ENCODE measurements at places on chromosomes 16 and 17.

- DNase-seq, result no peak
Measured at GRCh38 chr16:30018731-30019158, 4.3 kb upstream of the C16orf92 start.

DNA sequence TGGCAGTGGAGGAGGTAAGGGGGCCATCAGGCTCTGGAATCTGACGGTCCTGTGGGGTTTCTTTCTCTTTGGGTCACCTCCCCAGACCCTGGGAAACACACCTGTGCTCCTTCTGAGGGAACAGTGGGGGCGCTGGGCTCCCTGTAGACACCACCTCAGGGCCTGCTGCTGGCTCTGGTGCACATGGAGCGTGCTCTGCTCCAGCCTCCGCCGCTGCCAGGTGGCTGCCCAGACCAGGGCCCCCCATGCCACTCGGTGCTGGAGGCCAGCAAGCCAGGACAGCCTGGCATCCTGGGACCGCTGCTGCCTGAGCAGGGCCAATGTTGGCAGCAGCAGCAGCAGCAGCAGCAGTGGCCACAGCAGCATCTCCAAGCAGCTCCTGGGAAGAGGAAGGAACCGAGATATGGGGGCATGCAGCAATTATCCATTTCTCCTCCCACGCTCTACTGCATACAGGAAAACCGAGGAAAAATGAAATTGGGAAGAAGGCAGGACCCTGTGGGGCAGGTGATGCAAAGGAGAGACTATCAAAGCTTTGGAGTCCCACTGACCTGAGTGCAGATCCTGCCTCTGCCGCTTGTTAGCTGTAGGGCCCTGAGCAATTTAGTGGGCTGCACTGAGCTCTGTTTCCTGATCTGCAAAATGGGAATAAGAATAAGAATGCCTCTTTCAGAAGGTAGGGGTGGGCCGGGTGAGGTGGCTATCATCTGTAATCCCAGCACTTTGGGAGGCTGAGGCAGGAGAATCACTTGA, 902 bp downstream of the GHDC start:
- no peak for DNase-seq

- DNase-seq, result no peak
Measured at GRCh38 chr17:57935833-57936807, 19.1 kb downstream of the CUEDC1 start.

DNA sequence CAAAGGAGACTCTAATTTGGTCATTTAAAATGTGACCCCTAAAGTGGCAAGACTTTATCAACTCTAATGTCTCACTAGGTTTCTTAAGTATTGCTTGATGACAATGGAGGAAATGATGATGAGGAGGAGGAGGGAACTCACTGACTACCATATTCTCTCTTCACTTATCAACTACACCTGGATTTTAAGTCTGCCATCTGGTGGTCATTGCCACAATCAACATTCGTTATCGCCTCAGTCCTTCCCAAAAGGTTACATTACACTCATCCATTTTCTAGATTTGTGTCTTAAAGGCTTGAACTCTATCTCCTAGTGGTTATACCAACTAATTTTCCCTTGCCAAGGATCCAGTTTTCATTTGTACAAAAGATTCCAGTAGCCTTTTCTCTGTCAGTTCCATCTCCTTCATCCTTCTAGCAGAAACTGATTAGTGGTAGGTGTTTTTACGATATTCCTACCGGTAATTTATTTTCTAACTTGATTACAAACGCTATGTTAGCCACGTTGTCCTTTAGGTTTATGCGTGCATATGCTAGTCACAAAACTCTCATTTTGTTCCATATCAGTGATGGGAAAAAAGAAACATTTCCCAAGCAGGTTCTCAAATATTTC, 114.6 kb upstream of the NOG start:
- DNase-seq, result no peak

- DNase-seq, result no peak
Measured at GRCh38 chr17:56231693-56232092, 78.4 kb downstream of the ANKFN1 start.

- no peak for DNase-seq
Measured at GRCh38 chr16:25875956-25876598, 184.3 kb downstream of the HS3ST4 start.

- no peak for DNase-seq
Measured at GRCh38 chr16:56844056-56844455, 21.0 kb upstream of the SLC12A3 start.

DNA sequence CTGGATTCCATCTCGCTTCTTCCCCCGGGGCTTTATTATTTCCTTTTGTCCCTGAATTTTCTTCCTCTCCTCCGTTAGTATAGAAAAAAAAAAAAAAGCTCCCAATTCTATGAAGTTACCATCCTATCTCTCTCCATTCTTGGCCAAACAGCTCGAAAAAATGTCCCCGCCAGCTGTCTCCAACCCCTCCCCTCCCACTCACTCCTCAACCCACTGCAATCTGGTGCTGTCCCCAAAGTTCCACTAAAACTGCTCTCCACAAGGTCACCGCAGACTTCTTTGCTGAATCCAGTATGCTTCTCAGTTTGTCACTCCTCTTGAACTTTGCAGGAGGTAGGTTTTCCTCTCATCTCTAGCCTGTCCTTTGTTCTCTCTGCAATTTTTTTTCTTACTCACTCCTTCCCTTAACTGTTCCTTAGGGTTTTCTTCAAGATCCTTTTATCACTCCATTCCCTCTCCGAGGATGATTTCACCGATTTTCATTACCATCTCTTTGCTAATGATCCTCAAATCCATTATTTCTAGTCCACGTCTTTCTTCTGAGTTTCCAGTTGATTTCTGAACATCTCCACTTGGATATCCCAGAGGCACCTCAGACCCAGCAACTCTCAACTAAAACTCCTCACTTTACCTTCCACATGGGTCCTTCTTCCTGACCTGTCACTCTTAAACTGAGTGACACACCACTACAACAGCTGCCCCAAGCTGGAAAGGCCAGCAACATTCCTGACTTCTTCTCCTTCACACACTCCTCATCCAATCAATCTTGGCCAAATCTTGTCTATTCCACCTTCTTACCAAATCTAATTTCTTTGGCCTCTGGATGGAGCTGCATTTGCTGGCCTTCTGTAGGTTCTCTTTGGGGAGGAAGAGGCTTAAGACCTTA, 1.5 kb upstream of the SUMO2 start:
- no peak for DNase-seq

DNA sequence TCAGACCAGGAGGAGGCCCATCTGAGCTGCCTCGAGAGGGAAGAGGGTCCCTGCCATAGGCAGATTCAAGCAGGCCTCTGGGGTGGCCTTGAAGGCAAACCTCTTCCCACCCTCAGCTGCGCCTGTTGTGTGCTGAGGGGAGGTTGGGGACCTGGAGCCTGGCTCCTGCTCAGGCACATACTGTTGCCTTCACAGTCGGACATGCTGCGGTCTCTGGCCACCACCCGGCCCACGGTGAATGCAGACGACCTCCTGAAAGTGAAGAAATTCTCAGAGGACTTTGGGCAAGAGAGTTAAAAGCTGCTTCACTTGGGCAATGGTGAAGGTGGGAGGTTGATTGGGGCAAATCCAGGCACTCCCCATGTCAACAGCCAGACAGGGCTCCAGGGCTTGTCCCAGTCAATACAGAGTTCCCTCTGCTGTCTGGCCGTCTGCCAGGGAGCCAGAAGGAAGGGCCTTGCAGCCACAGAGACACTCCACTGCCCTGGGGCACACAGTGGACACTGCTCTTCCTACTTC, 6.3 kb downstream of the PDF start:
- DNase-seq, result no peak

- no peak for DNase-seq
Measured at GRCh38 chr16:66220702-66221101, 145.8 kb upstream of the CDH5 start.

DNA sequence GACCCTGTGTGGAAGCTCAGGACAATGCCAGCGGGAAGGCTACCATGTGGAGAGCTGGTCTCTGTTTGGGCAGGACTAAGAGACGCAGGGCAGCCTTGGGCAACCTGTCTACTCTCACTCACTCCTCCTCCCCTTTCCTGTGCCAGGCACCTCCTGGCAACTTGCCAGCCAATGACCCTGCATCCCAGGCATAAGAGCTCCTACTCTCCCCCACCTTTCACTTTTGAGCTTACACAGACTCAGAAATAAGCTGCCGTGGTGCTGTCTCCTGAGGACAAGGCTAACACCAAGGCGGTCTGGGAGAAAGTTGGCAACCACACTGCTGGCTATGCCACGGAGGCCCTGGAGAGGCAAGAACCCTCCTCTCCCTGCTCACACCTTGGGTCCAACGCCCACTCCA, 2.6 kb downstream of the HBM start:
- no peak for DNase-seq

- no peak for DNase-seq
Measured at GRCh38 chr17:78929908-78930775, 5.0 kb upstream of the TIMP2 start.

DNA sequence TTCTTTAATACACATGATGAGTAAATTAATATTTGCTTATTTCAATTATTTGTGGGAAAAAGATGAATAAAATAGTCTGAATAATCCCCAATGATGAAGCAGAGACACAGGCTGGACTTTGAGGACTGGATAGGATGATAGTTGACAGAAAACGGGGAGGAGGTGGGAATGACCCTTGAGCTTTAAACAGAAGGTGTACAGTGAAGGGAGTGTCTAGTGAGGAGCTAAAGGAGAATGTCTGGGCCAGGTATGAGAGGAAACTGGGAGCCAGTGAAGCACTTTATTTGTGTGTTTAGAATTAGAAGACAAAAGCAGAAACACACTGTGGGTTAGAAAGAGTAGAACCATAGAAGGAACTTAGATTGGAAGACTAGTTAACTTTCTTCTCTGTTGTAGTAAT, 230.4 kb upstream of the CA10 start:
- no peak for DNase-seq

DNA sequence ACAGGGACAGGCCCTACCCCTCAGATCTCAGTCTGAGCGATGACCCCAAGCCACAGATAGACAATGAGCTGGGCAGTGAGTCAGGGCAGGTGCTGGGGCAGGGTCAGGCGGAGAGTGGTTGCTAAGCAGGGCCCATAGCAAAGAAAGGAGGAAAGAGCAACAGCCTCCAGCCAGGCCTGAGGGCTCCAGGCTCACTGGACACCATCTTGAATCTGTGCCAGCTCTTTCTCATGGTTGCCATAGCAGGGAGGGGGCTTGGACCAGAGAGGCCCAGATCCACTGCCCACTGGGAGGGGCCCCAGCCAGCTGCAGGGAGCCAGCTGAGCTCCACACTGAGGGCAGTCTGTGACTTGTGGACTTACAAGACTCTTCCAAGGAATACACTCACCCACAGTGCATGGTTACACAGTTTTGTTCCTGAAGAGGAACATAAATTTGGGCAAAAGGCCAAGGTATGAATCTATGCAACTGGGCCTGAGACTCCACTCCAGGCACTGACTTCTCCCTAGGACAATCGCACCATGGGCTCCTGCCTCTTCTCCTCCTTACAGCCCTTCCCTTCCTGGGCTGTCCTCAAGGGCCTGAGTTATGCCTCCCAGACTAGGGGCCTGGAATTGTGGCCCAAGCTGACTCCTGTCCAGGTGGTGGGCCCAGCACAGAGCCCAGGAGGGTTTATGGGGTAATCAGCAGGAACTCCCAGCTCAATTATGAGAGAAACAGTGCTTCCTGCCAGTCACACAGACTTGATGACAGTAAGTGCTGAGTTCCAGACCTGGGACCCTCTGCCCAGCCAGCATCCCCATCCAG, 59.9 kb downstream of the BEAN1 start:
- DNase-seq, result no peak

DNA sequence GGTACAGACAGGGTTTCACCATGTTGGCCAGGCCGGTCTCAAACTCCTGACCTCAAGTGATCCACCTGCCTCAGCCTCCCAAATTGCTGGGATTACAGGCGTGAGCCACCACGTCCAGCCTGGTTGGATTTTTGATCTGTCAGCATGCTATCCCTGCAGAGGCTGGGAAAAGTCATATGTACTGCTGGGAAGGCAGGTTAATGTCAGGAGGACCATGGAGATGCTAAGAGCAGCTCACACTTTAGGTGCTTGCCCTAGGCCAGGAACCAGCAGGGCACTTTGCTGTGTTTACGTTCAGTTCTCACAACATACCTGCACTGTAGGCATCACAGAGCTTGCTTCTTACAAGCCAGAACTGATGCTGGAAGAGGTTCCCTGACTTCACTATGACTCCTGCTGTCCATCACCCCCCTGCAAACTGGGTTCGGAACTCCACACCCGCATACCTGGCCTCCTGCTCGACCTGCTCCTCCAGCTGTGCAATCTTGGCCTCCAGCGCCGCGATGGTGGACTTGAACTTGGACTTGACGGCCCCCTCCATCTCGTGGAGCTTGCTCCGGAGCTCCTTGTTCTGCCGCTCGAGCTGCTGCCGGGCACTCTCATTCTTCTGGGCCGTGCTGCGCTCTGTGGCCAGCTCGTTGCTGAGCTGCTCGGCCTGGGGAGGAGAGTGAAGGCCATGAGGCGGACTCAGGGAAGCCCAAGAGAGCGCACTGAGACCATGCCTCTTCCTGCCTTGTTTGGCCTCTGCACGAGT, 66.8 kb downstream of the NDE1 start:
- DNase-seq, result no peak

- no peak for DNase-seq
Measured at GRCh38 chr17:14306596-14306995, 5.7 kb downstream of the HS3ST3B1 start.

DNA sequence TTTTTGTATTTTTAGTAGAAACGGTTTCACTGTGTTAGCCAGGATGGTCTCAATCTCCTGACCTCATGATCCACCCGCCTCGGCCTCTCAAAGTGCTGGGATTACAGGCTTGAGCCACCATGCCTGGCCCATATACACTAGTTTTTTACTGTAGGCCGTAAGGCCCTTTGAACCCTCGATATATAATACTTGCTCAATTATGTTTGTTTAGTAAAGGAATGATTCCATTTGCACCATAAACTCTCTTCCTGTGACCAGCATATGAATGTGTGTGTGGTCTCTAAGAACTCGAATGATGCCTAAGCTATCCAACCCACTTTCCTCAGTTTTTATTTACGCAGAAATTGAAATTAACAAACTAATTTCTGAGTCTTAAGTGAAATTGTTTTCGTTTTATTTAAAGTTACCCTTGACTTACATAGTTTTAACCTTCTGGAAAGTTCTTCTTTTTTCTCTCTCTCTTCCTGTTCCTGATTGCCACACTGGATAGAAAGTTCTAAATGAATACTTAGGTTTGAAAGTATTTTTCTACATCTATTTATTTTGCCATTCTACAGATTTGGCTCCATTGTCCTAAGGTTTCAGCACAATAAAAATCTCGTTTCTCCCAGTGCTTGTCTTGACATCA, 37.9 kb downstream of the PIGL start:
- DNase-seq, result no peak

- DNase-seq, result no peak
Measured at GRCh38 chr17:31842195-31843069, 16.6 kb downstream of the COPRS start.

Measured in NCI-H187 treated with DMSO at 0.1 percent for 48 hours (cell line).